NCI-H1105 (cell line): ENCODE measurements at places on chromosomes 16 and 17.

- no peak for DNase-seq
These were observed 294.7 kb downstream of the SEC14L1 start for GRCh38 chr17:77435272-77436057.

- no peak for DNase-seq
These were observed 20.5 kb downstream of the CFAP97D1 start for GRCh38 chr17:43800736-43801135.

- no peak for DNase-seq
These were observed 95.6 kb downstream of the PRKCA start for GRCh38 chr17:66398059-66398458.

DNA sequence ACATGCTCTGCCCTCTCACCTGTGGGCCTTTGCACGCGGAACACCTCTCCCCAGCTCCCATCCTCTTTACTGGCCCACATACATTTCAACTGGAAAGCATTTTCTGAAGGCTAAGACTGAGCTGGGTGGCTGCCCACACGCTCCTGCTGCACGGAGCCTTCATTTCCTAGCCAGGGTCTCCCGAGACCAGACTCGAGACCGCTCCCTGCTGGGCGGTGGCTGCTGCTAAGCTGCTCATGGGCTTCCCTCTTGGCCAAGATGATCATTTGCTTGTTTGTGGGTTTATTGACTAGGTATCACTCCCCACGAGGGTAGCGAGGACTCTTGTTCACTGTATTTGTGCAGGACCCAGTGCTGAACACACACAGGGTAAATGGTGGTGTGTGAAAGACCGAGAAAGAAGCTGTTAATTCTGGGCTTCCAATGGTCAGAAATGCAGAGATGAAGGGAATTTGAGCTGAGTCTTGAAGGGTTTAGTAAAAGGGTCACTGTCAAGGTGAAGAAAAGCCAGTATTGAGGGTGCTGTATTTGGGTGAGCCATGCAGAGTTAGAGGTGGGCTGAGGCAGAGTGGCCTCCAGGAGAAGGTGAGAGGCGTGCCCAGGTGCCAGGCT, 907 bp downstream of the TRAPPC2L start:
- DNase-seq = no peak

- no peak for DNase-seq
These were observed 84.3 kb downstream of the KSR1 start for GRCh38 chr17:27540318-27541101.

DNA sequence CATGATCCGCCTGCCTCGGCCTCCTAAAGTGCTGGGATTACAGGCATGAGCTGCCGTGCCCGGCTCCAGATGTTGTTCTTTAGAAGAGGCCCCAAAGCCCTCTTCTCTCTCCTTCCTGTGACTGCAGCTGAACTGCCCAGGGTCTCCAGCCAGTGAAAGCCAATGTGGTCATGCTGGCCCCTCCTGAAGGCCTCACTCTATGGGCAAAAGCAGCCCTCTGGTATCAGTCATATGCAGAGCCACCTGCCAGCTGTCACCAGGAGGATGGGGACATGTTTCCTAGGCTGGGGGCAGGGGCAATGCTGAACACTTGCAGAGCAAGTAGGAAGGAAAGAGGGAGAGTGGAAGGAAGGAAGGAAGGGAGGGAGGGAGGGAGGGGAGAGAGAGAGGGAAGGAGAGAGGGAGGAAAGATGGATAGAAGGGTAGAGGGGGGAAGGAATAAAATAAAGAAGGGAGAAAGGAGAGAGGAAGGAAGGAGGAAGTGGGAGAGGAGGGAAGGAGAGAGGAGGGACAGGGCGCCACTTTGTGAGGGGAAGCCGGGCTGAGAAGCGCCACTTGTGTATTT, 36.0 kb downstream of the SOCS3 start:
- no peak for DNase-seq

GRCh38 chr17:45170931-45171337, 9.3 kb downstream of the HEXIM2 start:
- DNase-seq = no peak

DNA sequence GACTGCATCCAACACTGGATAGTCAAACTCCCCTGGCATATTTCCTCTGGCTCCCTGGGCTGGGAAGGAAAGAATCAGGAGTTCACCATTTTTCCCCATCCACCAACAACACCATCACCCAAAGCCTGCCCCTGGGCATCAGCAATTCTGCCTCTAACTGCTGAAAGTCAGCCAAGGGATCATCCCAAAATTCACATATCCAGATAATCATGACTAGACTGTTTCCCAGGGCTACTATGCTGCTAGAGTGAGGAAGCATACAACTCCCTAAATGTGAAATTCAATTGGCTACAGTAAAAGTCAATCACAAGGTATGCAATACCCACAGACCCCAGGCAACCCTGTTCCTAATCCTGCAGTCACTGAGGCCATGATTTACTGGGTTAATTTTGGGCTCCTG, 230.6 kb downstream of the C16orf95 start:
- no peak for DNase-seq

DNA sequence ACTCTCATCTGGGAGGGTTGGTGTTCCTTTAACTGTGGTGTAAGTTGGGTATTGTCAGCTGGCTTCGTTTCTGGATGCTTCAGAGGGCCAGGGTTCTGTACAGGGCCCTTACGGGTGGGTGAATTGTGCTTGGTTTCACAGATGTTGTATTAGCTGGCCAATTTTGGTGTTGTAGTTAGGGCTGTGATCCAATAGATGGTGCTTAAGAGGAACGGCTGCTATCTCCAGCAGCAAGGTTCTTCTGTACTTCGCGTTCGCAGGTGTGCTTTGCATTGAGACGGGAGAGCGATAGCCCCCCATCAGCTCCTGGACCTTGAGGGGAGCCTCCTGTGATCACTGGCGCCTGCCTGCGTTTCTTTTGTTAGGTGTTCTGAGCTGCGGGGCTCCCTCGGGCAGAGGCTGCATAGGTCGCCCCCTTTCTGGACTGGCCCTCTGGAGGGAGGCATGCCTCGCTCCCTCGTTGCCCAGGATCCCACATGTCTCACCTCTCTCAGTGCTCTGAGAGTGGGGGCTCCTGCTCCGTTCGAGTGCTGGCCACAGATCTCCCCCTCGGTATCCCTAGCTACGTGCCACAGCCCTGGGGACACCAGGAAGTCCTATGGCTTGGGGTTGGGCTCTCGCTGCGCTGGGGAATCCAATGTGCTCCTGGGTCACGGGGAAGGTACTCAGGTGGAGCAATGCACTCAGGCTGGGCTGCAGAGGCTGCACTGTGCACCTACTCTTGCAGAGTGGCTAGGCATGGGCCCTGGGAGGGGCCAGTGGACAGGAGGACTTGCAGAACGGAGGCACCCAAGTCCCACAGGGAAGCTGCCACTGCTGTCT, 837 bp upstream of the PRDM7 start:
- no peak for DNase-seq

DNA sequence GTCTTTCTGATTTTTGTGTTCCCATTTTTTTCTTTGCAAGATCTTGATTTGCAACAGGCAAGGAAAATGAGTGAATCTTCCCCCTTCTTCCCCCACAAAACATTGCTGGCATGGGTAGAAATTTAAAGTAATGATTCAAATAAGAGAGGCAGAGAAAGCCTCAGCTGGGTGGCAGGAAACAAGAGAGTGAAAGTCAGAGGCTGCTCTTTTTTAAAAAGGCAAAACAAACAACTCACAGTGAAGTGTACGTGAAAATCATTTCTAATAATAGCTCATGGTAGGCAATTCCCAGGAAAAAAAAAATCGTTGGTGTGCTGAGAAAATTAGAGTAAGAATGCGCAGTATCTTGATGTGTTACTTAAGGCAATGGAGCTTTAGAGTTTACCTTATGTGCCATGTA, 229.5 kb downstream of the FTO start:
- no peak for DNase-seq

- DNase-seq = no peak
These were observed 22.3 kb upstream of the TRAP1 start for GRCh38 chr16:3739636-3740035.

DNA sequence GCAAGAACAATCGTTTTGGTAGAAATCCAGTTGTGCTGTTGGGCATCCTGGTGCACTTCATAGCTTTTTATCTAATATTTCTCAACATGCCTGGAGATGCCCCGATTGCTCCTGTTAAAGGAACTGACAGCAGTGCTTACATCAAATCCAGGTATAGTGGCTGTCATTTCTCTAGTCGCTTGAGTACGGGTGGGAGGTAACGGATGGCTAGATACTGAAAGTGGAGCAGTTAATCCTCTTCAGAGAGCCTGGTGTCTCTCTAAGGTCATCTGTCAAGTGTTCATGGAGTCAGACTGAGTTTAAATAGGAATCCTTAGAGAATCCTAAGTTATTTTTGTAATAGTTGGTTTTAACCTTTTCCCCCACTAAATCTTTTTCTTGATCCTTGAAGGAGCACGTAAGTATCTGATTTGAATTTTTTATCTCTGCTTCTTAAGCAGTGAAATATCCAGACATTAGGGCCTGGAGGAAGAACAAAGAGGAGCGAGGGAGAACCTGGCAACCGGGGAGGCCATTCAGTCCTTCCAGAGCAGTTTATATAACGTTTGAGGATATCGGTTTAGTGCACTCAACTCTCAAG, 37.2 kb downstream of the MFSD11 start:
- no peak for DNase-seq

GRCh38 chr17:59712862-59713261, 5.4 kb downstream of the VMP1 start:
- no peak for DNase-seq

DNA sequence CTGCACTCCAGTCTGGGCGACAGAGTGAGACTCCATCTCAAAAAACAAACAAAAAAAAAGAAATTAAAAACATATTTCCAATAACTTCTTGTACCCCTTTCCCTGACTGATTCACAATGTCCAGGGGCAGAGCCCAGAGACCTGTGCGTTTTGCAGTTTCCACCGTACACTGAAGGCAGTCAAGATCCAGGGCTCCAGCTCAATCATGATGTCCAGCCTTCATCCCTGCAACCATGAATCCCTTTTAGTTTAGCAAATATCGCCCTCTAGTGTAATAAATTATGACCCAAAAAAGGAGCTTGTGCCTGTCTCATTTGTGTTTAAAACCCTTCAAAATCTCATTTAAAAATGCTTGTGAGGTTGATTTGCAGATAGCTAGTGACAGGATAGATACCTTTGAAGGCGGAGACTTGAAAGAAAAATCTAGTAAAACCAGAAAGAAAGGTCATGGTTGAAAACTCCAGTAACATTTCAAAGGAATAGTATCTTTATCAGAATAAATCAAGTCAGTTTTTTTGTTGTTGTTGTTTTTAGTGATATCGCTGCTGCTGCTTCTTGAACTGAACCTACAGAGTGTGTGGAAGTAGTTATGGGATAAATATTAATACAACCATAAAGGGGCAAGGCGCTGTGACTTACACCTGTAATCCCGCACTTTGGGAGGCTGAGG, 3.7 kb upstream of the ERN1 start:
- peak; percentile 30 for DNase-seq
